ENCODE measurements at places on chromosomes 7 and 10.

DNA sequence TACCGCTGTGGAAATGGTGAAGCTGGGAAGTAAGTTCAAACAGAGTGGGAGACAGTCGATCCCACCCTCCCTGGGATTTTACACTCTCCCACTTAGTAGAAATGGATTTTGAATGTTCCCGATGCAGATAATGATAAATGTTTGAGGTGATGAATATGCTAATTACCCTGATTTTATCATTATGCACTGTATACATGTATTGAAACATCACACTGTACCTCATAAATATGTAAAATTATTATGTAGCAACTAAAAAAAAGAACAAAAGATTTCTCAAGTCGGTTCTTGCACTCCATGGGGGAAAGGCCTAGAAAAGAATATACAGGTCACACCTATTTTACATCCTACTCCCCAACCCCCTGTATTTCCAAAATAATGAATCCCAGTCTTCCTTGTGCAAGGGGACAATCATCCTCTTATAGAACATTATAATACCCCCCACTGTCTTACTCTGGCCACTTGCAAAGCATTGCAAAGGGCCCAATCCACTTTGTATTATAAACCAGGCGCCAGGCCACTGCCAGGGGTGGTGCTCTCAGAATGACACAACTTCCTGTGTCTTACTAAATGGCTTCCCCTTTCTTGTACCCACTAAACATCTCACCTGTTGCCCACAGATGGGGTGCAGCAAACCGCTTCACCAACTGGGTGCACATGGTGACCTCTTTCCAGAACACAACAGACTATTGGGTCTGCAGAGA lies 20.6 kb upstream of the OR2AE1 start:
- no peak for DNase-seq

DNA sequence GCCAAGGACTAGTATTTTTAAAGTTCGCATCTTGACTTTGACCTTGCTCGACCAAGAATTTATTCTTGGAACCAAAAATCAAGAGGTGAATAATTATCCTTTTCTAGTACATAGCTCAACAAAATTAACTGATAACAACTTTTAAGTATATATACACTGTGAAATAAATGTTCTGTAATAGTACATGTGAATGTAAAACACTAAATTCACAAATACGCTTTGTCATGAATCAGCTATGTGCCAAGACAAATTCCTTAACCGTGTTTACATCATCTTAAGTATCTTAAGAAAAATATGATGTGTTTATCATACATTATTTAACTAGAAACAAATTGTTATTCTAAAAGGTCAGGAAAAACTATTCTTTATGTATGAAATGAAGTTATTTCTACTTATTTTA lies 83.3 kb downstream of the CUL2 start:
- no peak for DNase-seq

GRCh38 chr10:3681642-3682554 lies 103.1 kb downstream of the KLF6 start:
- DNase-seq, result no peak

GRCh38 chr10:100014071-100014762 lies 4.5 kb upstream of the DNMBP start:
- DNase-seq, result no peak

- no peak for DNase-seq
Measured at GRCh38 chr7:141544831-141545230, 6.4 kb upstream of the AGK start.

- DNase-seq, result no peak
Measured at GRCh38 chr10:84336406-84337090, 8.2 kb downstream of the CCSER2 start.

GRCh38 chr10:33015761-33016547 lies 57.9 kb upstream of the ITGB1 start:
- no peak for DNase-seq

GRCh38 chr10:22620140-22620857 lies 94.1 kb downstream of the PIP4K2A start:
- DNase-seq, result no peak

DNA sequence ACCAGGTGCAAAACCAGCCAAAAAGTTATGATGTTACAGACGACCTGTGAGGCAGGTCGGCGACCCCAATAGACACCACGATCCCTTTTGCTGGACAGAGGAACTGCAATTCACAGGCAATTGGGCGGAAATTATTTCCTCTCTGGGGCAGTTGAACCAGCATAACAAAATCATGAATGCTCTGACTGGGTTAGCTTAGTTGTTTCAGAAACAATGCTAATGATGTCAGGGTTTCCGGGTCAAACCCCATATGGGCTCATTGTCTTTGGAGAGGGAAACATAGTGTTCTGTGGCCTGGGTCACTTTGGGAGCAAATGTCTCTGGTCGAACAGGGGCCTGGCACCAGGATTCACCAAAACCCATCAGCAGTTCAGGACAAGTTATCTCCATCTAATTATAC lies 669.1 kb upstream of the NRP1 start:
- no peak for DNase-seq

DNA sequence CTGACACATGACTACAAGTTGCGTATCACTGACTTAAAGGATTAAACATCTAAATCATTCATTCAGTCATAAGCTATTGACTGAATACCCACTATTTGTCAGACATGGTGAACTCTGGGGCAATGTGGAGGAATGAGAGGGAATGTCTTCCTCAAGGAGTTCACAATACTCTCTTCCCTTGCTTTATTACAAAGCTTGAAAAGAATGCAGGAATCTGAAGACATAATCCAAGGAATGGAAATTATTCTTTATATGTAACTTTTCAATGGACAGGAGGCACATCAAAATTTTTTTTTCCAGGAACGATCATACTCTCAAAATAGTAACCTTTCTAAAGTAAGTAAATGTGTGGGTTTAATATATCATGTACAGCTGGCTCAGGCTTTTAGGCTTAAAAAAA lies 111.9 kb downstream of the ATXN7L1 start:
- DNase-seq, result no peak

DNA sequence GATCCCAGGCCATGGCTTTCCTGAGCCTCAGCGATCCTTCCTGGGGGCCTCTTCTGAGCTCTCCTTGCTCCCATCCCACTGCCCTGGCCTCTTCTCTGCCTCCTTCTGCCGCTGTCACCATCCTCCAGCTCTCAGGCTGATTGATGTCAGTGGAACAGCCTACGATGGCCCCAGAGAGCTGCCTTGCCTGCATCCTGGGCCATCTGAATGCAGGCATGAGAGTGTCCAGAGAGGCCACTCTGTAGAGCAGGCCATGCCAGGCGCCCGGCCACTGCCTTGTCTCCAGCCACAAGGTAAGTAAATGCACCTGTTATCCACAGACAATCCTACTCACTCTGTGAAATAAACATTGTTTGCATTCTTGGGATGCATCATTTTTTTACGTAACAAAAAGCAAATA lies 171.4 kb upstream of the PPP2R2D start:
- DNase-seq, result no peak

DNA sequence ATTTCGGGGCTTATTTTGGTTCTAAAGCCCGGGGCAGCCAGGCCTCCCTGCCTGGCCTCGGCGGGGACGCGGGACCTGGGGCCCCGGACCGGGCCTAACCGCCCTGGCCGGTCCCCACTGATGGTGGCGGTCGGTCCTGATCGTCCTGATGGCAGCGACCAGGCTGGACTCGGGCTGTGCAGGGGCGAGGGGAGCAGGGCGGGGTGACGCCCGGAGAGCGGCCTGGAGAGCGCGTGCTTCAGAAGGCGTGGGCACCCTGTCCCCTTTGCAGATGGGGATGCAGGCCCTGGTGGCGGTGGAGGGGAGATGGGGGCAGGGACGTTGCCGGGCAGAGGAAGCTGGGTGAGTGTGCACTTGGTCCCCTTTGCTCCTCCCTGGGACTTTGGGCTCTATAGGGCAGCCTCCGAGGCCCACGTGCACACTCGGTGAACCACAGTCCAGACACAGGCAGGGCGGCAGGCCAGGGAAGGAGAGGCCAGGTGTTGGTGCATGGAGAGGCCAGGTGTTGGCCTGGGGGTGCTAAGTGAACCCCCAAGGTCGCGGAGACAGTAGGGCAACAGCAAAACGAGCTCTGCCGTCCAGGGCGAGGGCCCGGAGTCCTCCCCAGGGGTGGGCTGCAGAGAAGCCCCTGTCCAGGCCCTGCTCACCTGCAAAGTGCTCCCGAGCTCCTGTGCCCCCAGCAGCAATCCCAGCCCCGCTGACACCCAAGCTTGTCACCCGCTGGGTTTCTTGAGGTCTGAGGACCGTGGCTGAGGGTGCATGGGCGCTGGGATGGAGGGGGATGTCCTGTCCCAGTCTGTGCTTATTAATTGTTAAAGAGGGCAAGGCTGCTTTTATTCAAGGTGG lies 42.4 kb upstream of the FAM20C start:
- peak; percentile 43 for DNase-seq

DNA sequence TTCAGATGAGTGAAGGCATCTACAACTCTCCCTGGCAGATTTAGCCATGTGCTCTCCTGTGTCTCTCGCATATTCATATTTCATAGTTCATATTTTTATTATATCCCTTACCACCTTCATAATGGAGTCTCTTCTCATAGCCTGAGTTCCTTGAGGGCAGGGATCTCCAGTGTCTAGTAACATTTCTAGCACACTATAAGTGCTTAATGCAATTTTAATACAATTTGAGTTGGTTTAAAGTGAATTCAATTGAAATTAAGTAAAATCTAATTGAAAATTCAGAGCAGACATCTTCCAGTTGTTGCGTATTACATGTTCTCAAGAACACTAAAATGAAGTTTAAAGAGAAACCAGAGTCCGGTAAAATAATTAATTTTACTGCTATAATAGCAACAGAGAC lies 163.6 kb upstream of the GNAI1 start:
- no peak for DNase-seq
